ENCODE measurements at places on chromosomes 7 and 10.

GRCh38 chr10:119268871-119269506, 61.6 kb downstream of the GRK5 start:
- DNase-seq, result no peak

- DNase-seq, result no peak
Observed at GRCh38 chr7:115449689-115450088, 527.8 kb downstream of the MDFIC start.

DNA sequence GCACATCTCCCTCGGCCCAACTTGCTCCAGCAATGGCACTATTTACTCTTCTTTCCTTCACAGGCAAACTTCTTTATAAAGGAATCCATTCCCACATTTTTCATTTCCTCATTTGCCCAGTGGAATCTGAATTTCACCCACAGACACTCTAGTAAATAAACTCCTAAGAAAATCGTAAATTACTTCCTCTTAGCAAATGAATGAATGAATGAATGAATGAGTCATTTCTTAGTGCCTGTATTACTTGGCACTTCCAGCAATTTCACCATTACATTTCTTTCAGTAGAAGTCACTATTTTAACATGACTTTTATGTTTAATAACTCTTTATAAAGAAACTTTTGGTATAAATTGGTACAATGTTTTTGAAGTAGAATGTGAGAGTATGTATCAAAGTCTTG, 55.7 kb downstream of the DDC start:
- no peak for DNase-seq

GRCh38 chr7:3431306-3431705, 130.3 kb downstream of the SDK1 start:
- no peak for DNase-seq

DNA sequence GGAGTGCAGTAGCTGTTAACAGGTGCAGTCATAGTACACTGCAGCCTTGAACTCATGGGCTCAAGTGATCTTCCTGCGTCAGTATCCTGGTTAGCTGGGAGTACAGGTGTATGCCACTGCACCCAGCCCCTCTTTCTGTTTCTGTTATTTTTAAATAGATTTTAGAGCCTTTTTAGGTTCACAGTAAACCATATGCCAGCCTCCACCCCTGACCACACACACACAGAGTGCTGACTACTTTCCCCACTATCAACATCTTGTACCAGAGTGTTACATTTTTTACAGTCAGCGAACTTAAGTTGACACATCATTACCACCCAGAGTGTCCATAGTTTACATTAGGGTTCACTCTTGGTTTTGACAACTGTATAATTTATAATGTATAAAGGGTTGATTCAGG, 32.1 kb downstream of the MARCHF5 start:
- DNase-seq, result no peak

DNA sequence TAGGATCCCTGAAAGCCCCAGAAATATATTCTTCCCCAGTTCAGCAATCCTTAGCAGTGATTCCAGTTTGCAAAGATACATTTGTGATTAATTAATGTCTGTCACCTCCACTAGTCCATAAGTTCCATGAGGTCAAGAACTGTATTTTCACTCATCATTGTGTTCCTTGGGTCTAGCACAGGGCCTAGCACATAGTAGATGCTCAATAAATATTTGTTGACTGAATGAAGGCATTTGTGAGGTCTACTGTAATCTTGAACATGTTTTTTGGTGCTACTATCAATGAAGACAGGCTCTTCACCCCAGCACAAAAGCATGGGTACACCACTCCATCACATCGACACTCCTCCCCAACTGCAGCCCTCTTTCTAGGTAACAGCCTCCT, 30.8 kb upstream of the PAX2 start:
- DNase-seq, result no peak

DNA sequence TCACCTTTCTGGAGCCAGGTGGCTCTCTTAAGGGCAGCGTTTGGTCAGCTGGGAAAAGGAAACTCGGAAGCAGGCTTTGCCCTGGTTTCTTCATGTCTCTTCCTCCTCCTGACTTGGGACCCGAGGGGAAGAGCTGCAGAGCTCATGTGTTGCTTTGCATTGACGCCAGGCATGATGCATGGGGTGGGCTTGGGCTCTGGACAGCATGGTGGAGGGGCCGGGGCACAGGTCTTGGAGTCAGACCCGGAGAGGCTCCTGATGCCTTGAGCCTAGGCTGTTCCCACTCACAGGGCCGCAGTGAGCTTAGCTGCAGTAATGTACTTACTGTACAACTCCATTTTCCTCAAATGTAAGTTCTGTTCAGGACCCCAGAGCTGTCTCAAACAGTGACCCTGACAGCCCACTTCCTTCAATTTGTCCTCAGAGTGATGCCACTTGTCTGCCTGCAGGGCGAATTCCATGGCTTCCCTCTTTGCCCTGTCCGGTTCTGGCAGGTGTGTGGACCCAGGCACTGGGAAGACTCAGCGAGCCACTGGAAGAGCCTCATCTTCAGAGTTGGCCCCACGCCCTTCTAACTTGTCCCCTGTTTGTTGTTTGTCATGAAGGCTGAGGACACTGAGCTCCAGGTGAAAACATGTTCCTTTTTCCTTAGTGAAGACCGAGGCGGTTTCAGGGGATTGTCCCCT, 50.2 kb downstream of the ZNF467 start:
- no peak for DNase-seq

DNA sequence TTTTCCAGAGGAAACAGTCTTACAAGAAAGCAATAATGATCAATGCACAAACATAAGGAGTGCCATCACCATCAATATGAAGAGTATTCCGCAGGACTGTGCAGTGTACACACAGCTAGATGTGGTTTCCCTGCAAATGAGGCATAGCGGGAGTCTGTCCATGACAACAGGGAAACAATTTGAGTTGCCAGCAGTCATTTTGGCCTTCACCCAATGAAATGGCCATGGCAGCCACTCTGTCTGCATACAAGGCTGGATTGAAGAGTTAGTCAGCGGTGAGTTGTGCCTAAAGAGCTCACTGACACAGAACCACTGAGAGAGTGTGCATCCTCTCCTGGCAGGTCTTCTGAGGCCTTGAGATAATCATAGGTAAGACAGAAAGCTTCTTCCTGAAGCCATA, 303.3 kb downstream of the IPMK start:
- no peak for DNase-seq

GRCh38 chr7:80895056-80895455, 23.8 kb downstream of the SEMA3C start:
- no peak for DNase-seq

- peak; percentile 5 for DNase-seq
Observed at GRCh38 chr7:103989785-103990767, 618 bp upstream of the RELN start.

DNA sequence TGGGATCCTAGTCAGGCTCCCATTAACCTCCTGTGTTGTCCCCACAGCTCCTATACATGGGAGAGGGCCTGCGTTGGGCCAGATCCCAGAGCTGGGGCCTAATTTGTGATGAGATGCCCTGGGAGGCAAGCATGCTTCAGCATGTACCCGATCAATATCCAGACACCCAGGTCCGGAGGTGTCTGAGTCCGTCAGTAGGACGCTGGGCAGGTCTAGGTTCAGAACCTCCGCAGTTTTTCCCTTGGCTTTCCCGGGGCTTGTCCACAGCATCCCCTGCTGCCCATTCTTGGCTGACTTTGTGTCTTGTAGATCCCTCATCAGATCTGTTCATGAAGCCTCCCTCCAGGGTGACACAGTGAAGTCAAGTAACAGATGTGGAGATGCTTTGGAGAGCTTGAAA, 32.7 kb upstream of the RBAK start:
- DNase-seq, result no peak
